CD4-positive, CD25-positive, alpha-beta regulatory T cell (primary cell): ENCODE measurements at places on chromosomes 4 and X. TPM values are rescaled to one million over a fixed set of nuclear protein-coding genes. Genes with fewer than 3 reads are reported as not detected.

Gene SLC10A4
- polyA plus RNA-seq: not detected

Gene SAGE1
- not detected for polyA plus RNA-seq

Gene HTN3
- polyA plus RNA-seq: not detected

GRCh38 chrX:17373337-17373736 is 1.7 kb upstream of the NHS start:
- no peak for DNase-seq

GRCh38 chrX:88146577-88146976 is 600.4 kb upstream of the CPXCR1 start:
- DNase-seq: no peak

DNA sequence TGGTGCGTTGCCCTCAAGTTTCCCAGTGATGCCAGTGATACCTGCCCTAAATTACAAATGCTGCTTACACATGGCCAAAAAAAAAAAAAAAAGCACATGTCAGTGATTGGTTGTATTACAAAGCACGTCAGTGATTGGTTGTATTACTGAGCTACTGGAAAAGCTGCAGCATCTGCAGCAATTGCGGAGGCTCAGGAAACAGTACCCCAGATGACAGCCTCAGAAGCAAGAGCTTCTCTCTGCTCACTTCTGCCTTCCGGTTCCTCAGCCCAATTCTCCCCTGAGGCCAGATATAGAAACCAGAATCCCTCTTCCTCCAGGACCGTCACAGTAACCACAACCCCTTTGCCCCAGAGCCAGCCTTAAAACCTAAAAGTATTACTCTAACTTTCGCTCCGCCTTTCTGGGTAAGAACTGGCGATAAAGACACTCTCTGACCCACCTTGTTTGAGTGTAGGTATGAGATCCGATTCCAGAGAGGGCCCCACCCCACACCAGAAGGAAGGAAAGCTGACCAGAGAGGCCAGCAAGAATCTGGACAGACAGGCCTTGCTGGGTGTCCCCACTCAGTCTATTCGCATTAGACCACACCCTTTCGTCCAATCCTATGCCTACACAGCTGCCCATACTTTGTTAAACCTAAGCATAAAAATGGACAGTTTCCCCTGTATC is 85.0 kb upstream of the SORBS2 start:
- DNase-seq: no peak

DNA sequence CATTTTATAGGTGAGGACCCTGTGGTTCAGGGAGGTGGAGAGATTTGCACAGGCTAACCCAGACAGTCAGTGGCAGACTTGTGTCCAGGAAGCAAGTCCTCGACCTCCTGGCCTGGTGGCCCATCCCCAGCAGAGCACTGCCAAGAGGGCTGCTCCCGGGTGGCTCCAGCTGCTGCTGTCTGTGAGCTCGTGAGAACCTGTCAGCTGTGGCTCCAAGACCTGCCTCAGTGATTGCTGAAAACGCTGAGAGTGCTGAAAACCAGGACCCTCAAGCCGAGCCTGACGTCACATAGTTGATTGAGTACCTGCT is 74.2 kb downstream of the RTL9 start:
- DNase-seq: no peak

DNA sequence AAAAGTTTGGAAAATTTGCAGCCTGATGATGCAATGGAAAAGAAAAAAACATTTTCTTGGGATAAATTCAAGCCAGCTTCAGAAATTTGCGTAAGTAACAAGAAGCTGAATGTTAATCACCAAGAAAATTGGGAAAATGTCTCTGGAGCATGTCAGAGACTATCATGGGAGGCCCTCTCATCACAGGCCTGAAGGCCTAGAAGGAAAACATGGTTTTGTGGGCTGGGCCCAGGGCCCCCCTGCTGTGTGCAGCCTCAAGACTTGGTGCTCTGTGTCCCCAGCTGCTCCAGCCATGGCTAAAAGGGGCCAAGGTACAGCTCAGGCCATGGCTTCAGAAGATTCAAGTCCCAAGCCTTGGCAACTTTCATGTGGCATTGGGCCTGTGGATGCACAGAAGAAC is 1049.8 kb upstream of the GRIA3 start:
- DNase-seq: no peak
